ENCODE measurements at places on chromosomes 11 and 22. TPM values are rescaled to one million over a fixed set of nuclear protein-coding genes. Genes with fewer than 3 reads are reported as not detected.

GRCh38 chr11:69462106-69462951 lies 19.1 kb upstream of the LINC01488 start:
- no peak for DNase-seq

DNA sequence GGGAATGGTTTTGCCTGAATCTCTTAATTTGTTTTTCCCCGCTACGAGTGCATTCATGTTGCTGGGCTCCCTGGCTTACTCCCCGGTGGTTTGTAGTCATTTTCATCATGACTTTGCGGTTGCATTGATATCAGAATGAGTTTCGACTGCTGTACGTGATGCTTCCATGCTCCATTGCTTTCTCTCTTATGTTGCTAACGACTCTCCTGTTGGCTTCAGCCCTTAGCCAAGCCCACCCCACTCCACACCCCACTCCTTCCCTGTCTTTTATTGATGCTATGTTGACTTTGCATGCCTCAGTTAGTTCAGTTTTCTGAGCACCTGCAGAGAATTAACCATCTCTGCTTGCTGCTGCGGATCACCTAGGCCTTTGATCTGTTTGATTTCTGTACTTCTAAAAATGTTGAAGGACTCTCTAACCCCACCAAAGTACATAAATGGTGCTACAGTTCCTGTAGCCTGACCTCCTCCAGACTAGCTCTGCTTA lies 65.3 kb downstream of the ARFGAP2 start:
- no peak for DNase-seq

DNA sequence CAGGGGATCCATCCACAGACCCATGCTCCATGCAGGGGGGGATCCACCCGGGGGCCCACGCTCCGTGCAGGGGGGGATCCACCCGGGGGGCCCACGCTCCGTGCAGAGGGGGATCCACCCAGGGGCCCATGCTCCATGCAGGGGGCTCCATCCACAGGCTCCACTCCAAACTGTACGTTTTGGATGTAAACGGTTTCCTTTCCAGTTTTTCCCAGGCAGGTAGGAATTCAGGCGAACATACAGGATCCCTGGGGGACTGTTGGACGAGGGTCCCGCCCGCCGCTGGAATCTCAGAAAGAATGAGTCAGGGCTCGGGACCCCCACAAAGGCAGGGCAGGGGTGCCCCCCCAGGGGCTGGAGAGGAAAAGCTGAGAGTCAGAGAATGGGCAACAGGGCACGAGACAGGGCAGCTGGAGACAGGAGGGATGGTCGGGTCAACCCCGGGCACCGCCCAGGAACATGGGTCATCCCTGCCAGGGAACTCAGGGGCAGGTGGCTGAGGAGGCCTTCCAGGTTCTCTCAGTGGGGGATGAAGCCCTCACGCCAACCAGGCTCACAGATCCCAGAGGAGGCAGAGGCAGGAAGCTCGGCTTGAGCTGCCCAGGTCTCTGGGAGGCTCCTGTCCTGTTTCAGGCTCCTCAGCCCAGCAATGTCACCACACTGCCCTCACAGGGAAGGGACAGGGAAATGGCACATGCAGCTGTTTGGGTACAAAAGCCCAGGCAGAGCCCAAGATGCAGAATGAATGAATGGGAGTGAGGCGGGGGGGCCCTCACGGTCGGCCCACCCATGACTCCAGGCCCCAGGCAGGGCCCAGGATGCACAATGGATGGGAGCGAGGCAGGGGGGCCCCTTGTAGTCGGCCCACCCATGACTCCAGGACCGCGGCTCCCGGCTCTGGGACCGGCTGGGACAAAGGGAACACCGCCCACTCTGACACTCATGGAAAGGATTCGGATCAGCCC lies 200.2 kb downstream of the BRD1 start:
- peak; percentile 34 for DNase-seq

DNA sequence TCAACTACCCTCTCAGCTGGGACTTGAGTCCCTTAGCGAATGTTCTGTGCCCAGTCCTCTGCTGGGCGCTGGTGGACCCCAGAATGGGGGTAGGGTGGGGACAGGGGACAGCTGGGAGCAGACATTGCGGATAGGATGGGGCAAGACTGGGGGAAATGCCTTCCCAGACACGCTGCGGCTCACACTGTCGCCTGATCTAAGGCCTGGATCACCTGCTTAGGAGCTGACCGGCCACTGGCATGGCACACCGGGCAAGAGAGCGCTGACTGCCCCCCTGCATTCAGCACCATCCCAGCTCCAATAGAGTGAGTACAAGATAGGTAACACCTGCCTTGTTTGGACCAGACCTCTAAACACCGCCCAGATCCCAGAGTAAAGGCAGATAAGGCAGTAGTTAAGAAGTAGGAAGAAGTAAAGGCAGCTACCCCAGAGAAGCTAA lies 1.4 kb downstream of the ARVCF start:
- no peak for DNase-seq

DNA sequence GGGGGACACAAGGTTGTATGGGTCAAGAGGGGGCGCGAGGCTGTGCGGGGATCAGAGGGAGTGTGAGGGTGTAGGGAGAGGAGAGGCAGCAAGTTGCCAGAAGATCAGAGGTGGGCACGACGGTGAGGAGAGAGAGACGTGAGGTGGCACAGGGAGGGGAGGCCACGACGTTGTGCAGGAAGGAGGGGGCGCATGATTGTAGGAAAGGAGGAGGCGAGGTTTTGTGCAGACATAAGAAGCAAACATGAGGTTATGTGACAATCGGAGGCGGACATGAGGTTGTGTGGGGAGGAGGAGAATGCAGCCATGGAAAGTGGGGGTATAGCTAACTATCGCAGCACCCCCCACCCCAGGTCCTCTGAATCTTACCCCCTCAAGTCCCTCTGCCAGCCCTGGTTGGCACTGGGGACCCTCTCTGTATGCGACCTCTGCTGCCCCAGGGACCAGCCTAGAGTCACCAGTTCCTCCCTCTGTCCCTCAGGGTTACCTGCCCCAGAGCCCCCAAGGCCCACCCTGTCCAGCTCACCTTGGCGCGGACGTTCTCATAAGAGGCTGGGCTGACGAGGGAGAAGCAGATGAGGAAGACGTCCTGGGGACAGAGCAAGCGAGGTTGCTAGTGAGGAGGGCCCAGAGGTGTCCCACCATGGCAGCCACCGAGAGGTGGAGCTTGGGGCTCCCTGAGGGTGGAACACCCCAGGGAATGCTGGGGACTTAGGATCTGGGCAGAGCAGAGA lies 12.5 kb downstream of the RAC2 start:
- no peak for DNase-seq

GRCh38 chr11:122816761-122817520 lies 21.4 kb upstream of the CRTAM start:
- DNase-seq = no peak

GRCh38 chr11:130514316-130514715 lies 65.9 kb downstream of the ADAMTS15 start:
- no peak for DNase-seq

DNA sequence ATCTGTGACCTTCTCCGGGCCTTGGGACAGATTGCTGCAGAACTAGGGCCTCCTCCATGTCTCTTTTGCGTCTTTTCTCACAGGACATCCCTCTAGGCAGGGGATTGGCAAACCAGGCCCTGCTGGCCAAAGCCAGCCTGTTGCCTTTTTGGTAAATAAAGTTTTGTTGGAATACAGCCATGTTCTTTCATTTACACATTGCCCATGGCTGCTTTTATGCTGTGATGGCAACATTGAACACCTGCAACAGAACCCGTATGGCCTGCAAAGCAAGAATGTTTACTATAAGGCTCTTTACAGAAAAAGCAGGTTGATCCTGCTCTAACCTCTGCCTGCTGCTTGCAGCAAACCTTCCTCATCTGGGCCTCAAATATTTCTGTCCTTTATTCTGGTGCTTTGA lies 56.8 kb upstream of the B3GAT1 start:
- no peak for DNase-seq

- no peak for DNase-seq
Measured at GRCh38 chr11:17887779-17888178, 125.1 kb downstream of the SERGEF start.

DNA sequence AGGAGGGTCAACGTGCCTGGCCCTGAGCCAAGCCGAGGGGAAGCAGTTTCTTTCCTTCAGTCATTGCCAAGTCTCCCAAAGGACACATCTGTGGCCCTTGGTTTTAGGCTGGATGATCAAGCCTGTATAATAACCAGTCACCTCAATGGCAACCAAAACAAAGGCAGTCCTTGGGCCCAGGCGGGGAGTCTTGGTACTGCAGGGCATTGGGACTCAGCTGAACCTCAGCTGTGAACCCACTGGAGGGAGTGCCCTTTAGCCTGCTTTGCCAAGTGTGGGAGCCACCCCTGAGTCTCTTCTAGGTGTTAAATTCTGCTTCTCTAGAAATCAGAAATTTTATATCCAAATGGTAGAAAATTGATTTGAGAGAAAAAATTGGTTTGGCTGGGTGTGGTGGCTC lies 36.9 kb downstream of the CPT1A start:
- no peak for DNase-seq

DNA sequence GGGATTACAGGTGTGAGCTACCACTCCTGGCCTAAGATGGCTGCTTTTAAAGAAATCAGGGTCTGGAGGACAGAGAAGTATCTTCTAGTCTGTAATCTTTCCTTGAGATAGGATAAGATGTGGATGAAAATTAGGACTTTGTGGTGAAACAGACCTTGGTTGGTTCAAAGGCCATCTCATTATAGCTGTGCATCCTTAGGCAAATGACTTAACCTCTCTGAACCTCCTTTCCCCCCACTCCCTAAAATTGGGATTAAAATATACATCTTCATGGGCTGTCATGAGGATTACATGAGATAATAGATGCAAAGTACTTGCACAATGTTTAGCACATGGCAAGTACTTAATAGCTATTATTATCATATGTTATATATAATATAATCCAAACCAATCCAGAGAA lies 10.8 kb upstream of the E2F8 start:
- DNase-seq = no peak

- DNase-seq = no peak
Measured at GRCh38 chr11:92480499-92480898, 255.9 kb downstream of the FAT3 start.

The CCDC73 gene
- total RNA-seq = not detected

The GAL gene
- 0.66 TPM for total RNA-seq

Measured in dorsolateral prefrontal cortex (tissue), 122 donors.